ENCODE measurements at places on chromosomes 12 and 14. TPM values are rescaled to one million over a fixed set of nuclear protein-coding genes. Genes with fewer than 3 reads are reported as not detected.

SLC8A3 gene
- total RNA-seq, result 5.5 TPM

CDKN3 gene
- total RNA-seq, result 24.8 TPM

ART4 gene
- total RNA-seq, result 0.09 TPM

CCDC38 gene
- total RNA-seq, result 0.09 TPM

DNA sequence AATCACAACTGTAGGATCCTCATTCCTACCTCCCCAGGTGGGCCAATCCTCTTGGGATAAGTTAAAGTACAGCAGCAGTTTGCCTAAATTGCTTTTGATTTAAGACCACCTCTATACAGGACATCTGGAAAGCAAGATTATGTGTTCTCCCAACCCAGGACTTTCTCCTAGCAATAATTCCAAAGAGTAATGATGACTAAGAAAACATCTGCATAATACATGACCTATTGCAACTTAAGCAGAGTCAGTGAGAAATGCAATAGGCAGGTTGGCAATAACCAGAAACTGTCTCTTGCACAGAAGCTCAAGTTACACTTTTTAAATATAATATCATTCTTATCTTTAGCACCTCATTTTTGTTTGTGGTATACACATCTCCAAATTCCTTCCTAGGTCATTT is 275.4 kb downstream of the TRHDE start:
- H3K36me3 ChIP-seq, result no peaks in the 10 kb centered on the region
- no peaks in the 10 kb centered on the region for H3K4me1 ChIP-seq
- DNase-seq, result peak; percentile 17
- no peaks in the 10 kb centered on the region for H3K27me3 ChIP-seq
- no peak overlapping the region for H3K27ac ChIP-seq
- no peak overlapping the region for H3K4me3 ChIP-seq
